Mammary epithelial cell (primary cell): ENCODE measurements at places on chromosomes 12 and 14. TPM values are rescaled to one million over a fixed set of nuclear protein-coding genes. Genes with fewer than 3 reads are reported as not detected.

PLEKHD1 gene
- total RNA-seq, result not detected

MFAP5 gene
- 7.5 TPM for total RNA-seq

DNA sequence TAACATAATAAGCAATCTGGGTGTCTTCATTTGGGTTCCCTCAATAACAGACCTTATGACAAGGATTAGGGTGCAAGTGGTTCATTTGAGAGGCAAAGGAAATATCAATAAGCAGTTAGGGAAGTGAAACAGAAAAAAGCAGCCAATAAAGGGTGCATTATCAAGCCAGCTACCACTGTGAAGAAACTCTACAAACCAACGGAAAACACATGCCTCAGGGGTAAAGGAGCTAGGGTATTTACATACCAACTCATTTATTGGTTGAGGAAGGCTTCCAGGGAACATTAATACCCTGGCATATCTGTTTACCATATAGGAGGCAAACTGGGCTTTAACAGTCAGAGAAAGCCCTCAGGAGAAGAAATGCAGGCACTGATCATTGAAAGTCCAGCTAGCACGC is 22.7 kb upstream of the IFNG-AS1 start:
- no peak for DNase-seq

GRCh38 chr14:59455411-59455810 is 9.8 kb downstream of the GPR135 start:
- DNase-seq, result no peak

DNA sequence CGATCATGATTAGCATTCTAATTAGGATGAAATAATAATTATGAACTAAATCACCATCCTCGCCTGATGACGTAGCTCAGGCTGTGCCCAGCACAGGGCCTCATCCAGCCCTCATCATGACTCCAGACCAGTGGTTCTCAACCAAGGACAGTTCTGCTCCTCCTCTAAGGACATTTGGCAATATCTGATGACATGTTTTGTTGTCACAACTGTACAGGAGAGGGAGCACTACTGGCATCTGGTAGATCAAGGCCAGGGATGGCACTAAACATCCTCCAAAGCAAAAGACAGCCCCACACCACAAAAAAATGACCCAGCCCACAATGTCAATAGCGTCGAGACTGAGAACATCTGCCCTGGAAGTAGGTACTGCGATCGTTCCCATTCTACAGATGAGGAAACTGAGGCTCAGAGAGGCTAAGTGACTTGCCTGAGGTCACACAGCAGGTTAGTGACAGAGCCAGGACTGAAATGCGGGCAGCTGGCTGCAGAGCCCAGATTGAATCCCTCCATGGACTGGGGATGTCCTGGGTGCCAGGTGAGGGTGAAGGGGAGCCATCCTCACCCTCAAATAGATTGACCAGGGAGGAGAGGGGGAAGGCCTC is 15.5 kb downstream of the TRPV4 start:
- no peak for DNase-seq
